ENCODE measurements at places on chromosomes 4 and X.

DNA sequence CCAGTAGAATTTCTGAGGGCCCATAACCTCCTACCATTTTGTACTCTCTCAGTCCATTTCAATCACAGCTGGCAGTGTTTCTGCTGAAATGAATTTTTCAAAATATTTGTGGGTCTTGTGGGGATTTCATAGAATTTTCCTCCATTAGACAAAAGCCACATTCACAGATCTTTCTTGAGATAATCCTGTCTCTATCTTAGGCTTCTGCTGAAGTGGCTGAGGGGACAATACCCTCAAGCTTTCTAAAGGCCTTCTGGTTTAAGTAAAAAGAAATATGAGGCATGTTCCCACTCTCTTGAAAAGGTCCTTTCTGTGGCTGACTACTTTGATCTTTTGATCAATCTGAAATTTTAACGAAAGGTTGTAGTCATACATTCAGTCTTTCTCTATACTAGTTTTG lies 1930.0 kb upstream of the AGA start:
- no peak for DNase-seq

- no peak for DNase-seq
Measured at GRCh38 chr4:12968345-12968744, 515.8 kb downstream of the RAB28 start.

DNA sequence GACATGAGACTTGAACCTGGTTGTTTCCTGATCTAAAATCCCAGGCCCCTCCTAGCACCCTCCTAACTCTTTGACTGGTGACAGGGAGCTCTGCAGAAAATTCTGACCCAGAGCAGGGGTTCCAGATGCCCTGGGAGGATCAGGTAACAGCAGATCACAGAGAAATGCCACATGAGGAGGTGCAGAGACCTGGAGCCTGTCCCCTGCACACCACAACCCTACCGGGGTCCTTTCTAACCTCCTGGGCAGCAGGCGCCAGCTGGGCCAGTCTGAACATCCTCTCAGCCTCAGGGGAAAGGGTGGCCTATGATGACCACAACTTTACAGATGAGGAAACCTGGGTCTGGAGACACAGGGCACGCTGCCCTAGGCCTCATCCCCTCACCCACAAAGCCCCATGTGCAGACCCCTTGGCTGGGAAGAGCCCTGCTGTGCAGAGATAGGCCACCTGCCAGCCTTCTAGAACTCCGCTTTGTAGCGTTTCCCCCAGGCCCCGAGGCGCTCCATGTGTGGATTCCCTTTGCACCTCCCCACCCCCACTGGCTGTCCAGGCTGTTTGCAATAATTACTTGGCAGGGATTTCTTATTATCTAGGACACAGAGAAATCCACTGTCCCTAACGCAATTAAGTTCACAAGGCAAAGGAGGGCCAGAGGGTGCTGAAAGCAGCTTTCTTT lies 36.5 kb downstream of the WDR1 start:
- DNase-seq: no peak

GRCh38 chr4:108331905-108332632 lies 163.3 kb upstream of the LEF1 start:
- DNase-seq: no peak

DNA sequence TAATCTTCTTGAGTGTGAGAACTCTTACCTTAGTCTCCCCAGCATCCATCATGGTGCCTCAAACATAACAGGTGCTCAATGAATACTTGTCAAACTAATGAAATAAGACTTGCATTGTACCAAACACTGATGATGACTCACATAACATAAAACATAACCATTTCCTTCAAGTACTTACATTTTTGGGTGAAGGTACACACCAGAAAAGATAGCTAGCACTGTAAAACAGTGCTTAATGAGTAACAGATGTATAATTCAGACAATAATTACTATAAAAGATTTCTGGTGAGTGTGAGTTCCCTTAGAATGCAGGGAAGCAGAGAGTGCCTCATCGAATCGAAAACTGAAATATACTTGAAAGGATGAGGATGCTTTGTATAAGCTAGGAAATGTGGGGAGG lies 70.1 kb upstream of the HCCS start:
- no peak for DNase-seq

- no peak for DNase-seq
Measured at GRCh38 chrX:115174548-115174947, 14.7 kb upstream of the RBMXL3 start.

GRCh38 chr4:152454398-152455011 lies 81.4 kb downstream of the FBXW7 start:
- no peak for DNase-seq

DNA sequence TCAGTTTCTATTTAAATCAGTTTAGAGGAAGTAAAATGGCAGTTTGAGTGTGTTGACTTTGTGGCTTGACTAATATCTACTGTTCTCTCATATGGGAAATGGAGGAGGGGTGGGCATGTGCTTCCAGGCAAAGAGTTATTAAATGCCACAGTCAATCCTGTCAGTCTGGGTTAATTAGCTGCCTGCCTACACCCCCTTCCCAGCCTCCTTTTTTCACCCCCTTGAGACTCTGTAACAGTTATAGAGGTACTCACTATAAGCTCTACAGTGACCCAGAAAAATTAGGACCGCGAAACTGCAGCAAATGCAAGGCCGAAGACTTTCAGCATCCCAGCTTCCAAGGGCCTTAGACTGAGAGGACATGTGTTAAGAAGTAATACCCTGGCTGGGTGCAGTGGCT lies 165.2 kb downstream of the CORIN start:
- no peak for DNase-seq

DNA sequence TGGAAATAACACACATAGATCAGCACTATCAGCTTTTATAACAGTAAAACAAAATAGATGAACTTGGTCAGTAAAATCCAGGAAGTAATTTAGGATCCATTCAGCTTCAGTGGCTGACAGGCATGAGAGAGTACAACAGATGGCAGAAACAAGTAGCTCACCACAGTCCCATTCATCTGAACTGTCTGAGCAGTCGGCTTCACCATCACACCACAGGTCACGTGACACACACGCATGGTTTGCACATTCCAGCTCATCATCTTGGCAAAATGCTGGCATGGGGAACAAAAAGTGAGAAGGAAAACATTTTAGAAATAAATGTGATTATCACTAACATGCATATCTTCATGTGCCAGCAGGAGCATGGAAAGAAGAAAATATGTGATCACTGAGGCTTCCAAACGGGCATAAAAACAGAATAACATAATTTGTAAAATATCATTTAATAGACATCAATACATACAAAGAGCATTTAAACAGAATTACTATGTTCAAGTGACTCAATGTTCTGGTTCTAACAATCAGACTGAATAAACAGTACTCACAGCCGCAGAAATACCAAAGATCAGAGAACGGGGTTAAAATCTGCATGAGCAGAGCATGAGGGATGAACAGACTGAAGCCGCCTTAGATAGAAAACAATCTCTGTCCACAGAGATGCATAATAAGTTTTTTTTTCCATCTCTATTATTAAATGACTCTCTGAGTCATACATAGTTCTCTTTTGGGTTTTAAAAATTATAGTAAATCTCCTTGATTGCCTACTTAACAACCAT lies 158.1 kb downstream of the ATP10D start:
- no peak for DNase-seq

- no peak for DNase-seq
Measured at GRCh38 chrX:110248578-110248977, 69.3 kb downstream of the AMMECR1 start.

DNA sequence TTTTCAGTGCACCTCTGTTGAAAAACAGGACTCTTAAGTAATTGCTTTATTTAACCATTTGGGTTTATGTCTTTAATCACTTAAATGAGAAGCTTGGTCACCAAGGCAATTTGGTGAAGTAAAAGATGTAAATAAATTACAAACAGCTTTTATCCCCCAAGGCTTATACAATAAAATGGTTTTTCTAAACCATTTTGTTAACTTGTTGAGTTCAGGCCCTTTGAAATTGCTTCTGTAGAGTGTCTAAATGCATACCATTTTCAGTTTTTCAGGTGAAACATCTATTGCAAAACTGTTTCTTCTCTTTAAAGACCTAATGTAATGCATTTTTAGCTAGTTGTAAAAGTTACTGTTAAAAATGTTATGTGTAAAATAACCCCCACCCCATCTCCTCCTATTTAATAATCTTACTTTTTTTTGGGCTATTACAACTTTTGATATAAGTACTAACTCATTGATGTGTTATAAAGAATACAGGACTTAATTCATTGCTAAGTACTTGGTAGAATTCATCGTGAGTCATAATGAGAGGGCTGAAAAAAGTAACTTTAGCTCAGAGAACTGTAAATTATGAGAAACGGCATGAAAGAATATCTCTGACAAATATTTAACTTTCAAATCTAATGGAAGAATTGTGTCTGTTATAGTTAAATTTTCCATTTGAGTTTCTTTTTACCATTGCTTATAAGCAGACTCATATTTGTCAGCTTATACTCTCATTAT lies 4.5 kb downstream of the RAPGEF2 start:
- no peak for DNase-seq

- DNase-seq: no peak
Measured at GRCh38 chr4:86661006-86661405, 66.9 kb downstream of the PTPN13 start.

GRCh38 chr4:1516881-1517480 lies 110.7 kb upstream of the NKX1-1 start:
- DNase-seq: no peak

DNA sequence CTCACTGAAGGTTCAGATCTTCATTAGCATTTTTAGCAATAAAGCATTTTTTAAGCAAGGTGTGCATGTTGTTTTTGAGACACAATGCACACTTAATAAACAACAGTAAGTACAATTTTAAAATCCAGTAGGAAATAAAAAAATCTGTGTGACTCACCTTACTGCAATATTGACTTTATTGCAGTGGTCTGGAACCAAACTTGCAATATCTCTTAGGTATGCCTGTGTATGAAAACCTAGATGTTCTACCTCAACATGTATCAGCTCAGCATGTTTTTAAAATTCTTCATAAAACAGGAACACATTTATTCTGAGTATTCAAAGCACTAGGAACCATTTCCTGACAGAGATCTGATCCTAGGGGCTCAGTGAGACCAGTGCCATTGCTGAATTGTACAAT lies 26.7 kb downstream of the NR0B1 start:
- no peak for DNase-seq

GRCh38 chr4:113347245-113347644 lies 297.8 kb downstream of the ANK2 start:
- no peak for DNase-seq

All from activated CD4-positive, alpha-beta T cell treated with anti-CD3 and anti-CD28 coated beads, Interleukin-2, amount 10 ng/mL, durations not matched to agents 7 days and 5 days (primary cell).